NCI-H510A (cell line): ENCODE measurements at places on chromosomes 2 and 18.

DNA sequence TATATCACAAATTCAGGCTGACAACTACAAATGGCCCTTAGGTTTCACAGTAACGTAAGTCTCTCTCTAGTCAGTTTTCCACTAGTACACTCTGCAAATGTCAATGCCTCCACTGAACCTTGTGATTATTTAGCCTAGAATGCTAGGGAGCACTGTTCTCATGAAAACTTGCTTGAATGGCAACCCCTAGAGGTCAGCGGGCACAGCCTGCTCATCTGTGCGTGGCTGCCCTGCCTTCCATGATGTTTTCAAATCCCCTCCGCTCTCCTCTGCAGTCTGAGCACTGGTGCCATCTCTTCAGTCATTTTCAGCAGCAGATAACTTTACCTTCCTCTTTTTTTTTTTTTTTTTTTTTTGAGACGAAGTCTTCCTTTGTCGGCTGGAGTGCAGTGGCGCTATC, 84.1 kb upstream of the GULP1 start:
- no peak for DNase-seq

DNA sequence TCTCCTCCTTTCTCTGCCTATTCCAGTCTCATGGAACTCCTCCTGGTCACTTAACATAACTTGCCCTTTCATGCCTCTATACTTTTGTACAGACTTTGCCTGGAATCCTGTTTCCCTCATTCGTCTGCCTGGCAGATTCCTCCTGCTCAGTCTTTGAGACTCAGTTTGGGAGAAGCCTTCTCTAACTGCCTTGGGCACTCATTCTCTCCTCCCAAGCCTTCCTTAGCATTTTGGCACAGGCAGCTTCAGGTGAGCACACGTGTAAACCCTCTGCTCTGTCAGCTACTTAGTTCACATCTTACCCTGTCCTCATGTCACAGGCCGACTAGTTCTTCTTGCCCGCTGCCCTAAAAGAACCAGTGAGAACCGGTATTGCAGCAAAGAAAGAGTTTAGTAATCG, 6.0 kb upstream of the FAM98A start:
- no peak for DNase-seq

DNA sequence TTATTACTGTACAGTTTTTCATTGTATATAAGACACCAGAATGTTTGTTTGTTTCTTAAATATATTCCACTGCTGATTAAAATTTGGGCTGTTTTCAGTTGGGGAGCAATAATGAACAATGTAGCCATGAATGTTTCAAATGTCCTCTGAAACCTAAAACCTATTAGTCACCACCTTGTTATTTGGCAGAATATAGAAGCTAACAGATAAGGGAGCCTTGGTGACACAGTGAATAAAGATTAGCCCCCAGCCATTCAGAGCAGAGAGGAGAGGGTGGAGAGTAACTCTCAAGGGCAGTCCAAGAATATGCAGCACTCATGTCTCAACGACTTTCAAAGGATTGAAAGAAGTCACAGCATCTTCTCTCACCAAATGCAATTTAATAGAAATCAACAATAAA, 43.1 kb upstream of the ATP8B1 start:
- no peak for DNase-seq

GRCh38 chr2:240782886-240783818, 36.9 kb downstream of the KIF1A start:
- DNase-seq: no peak

GRCh38 chr2:43227830-43228281, 1.4 kb upstream of the ZFP36L2 start:
- no peak for DNase-seq

GRCh38 chr18:2826581-2826980, 20.2 kb upstream of the EMILIN2 start:
- no peak for DNase-seq

DNA sequence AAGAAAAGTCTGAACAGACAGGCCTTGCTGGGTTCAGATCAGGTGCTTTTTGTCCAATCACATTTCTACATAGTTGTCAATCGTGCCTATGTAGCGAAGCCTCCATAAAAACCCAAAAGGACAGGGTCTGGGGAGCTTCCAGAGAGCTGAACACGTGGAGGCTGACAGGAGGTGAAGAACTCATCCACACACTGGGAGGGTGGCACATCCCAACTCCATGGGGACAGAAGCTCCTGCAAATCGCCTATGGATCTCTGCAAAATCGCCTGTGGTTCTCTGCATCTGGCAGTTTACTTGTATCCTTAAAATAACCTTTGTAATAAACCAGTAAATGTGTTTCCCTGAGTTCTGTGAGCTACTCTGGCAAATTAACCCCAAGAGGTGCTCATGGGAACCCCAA, 12.4 kb downstream of the ALPK2 start:
- DNase-seq: no peak

DNA sequence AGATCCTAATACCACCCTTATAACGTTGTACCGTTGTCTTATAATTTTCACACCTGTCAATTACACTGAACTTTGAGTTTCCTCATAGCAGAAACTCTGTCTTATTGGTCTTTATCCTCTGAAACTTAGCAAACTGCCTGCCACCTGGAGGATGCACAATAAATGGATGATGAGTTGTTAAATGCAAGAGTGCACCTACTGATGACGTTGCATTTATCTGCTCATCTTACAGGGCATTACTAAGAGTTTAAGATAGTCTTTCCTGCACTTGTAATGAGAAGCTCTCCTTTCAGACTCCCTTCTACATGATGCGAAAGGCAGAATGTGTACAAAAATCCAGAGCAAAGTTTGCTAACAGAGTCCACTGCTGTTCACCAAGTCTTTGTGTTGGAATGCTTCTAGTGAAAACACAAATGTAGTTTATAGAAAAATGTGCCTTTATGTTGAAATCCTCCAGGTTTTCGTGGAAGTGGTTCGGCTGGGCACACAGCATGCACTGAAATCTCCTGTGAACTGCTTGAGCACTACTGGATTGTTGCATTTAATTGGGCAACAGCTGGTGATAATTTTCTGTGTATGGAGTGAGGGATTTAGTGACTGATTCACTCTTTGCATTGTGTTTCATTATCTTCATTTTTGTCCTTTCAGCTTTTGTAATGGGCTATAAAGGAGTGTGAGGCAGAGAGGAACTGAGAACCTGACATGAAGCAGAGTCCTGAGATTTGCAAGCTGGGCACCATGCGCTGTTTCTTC, 665.8 kb upstream of the ID2 start:
- DNase-seq: no peak

DNA sequence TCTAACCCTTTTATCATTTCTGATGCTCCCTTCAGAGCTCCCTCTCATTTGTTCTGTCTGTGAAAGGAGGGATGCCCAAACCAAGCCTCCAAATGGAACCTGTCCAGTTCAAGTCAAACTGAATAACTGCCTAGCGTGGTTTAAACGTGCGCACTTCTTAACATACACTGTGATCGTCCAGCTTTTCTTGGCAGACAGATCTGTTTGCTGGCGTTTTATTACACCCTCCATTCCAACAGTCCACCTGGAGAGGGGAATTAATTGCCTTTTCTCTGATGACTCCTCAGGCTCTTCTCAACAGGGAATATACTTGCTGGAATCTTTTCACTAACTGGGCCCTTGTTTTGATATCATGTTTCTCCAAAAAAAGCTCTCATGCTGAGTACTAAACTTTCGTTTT, 379.2 kb upstream of the POU3F3 start:
- no peak for DNase-seq
